ENCODE measurements at places on chromosomes 3 and 15.

GRCh38 chr3:37627951-37628620 lies 233.6 kb upstream of the CTDSPL start:
- DNase-seq, result no peak

GRCh38 chr15:46366360-46367007 lies 731.7 kb downstream of the SQOR start:
- no peak for DNase-seq

GRCh38 chr3:98812851-98813374 lies 49.8 kb downstream of the ST3GAL6 start:
- DNase-seq, result peak; percentile 83

DNA sequence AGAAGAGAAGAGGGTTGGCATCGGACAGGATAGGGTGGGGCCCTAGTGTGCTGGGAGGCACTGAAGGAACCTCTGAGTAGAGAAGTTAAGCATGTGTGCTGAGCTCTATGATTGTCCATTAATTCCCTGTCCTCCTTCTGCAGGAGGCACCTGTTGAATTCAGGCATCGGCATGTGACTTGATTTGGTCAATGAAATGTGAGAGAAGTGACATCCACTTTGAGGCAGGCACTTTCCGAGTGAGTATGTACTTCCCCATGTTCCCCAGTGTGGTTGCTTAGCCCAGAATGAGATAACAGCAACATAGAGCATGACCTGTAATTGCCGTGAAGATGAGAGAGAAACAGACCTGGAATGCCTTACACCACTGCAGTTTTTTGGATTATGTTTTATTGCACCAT lies 224.8 kb downstream of the RPLP1 start:
- DNase-seq, result no peak

GRCh38 chr3:150497956-150498355 lies 48.3 kb downstream of the SERP1 start:
- no peak for DNase-seq

GRCh38 chr3:24338409-24339130 lies 156.1 kb downstream of the THRB start:
- DNase-seq, result no peak

- no peak for DNase-seq
These were observed 126.6 kb upstream of the MME start for GRCh38 chr3:154953538-154953937.

GRCh38 chr3:76400141-76400540 lies 614.8 kb upstream of the ZNF717 start:
- DNase-seq, result no peak

DNA sequence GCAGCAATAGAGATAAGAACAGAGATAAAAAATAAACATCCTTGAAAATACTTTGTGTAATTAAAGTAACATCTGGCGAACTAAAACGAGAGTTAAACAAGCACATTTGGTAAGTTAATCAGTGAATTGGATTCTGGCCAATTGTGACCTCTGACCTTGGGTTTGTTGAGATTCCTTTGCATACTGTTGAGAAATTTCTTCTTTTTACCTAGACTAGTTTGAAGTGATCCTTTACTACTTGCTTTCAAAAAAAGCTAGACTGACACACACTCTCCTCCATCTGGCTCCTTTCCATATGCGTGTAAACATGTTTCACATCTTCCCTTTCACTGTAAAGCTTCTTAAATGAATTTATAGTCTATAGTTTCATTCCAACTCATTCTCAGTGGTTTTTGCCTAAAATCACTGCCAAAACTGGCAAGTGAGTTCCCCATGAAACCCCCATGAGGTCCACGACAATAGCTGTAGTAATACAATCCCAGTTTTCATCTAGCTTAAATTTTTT lies 17.3 kb upstream of the GBE1 start:
- no peak for DNase-seq

DNA sequence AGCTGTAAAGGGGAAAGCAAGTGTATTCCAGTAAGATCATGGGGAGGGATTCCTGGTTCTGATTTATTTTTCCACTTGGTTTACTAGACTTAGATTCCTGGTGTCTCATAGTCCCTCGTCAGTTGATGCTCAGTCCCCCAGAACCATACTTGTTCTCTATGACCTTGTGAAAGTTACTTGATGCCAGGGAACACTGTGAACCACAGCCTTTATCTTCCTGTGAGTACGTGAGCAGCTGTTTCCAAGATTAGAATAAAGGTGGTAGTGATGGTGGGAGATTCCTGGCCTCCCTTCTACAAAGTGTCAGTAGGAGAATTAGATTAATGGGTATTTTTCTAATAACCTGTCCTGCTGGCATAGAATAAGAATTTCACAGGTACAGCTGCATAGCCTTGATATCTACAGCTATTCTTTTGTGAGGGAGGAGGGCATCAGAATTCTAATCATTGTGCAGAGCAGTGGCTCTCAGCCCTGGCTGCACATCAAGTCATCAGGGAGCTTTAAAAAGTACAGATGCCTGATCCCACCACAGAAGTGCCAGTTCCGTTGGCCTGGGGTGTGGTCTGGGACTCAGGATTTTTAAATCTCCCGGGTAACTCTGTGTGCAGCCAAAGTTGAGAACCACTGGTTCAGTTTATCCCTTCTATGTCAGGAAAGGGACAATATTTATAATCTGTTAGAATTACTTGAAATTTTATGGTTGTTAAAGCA lies 20.0 kb downstream of the GPD1L start:
- no peak for DNase-seq

DNA sequence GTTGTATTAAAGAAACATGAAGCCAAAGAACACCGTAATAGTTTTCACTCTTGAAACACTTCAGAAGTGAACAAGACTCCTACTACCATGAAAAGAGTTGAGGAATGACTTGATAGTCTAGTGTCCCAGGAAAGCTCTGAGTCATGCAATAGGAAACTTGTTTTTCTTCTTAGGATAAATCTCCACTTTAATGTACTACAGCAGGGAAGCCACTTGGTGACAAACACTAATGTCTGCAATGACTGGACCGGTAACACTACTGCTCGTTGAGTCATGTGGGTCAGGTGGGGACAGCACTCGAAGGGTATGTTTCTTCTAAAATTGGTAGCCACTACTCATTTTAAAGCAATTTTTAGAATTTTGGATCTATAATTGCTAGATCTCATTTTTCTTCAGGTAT lies 291.7 kb upstream of the CNTN3 start:
- no peak for DNase-seq

DNA sequence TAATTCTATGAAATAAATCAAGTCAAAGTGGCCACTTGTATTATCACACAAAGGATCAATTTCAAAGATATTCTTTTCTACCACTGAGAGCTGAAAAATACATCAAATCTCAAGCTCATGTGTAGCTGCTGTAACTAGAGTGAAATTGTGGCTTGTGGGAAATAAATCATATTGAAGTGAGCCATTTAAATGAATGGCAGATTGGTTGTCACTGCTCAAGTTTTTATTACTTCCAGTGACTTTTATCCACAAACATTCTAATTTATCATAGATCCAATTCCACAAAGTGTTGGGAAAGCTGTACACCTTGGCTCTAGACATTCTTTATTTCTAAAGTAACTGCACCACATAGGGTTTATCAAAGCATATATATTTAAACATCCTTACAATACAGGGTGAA lies 285.4 kb downstream of the CNTN3 start:
- no peak for DNase-seq

DNA sequence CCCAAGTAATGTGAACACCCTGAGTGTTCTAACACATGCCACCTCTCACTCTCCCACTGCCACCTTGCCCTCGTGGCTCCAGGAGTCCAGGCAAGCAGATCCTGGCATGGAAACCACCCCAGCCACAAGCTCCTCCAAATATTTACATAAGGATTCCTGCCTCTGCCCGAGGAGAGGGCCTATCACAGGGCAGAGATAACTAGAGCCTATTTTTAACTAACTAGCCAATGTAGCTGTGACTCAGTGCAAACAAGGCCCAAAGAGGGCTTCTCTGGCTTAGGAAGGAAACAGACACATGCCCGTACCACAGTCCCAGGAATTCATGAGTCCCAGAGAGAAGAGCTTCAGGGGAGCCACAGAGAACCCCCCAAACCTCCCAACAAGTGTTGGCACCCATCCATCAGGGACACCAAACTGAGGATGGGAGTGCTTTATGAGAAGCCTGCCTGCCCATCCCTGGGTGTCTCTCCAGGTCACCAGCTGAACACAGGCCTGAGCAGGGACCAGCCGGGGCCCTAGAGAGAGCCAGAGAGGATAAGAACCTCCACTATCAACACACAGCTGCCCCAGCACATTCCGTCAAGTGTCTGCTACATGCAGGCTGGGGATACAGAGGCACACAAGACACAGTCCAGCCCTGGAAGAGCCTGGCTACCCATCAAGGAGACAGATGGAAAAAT lies 9.2 kb downstream of the FYCO1 start:
- no peak for DNase-seq

- DNase-seq, result no peak
These were observed 33.4 kb downstream of the CD86 start for GRCh38 chr3:122088531-122088930.

- DNase-seq, result no peak
These were observed 1.6 kb downstream of the PLXNA1 start for GRCh38 chr3:126984391-126985131.

DNA sequence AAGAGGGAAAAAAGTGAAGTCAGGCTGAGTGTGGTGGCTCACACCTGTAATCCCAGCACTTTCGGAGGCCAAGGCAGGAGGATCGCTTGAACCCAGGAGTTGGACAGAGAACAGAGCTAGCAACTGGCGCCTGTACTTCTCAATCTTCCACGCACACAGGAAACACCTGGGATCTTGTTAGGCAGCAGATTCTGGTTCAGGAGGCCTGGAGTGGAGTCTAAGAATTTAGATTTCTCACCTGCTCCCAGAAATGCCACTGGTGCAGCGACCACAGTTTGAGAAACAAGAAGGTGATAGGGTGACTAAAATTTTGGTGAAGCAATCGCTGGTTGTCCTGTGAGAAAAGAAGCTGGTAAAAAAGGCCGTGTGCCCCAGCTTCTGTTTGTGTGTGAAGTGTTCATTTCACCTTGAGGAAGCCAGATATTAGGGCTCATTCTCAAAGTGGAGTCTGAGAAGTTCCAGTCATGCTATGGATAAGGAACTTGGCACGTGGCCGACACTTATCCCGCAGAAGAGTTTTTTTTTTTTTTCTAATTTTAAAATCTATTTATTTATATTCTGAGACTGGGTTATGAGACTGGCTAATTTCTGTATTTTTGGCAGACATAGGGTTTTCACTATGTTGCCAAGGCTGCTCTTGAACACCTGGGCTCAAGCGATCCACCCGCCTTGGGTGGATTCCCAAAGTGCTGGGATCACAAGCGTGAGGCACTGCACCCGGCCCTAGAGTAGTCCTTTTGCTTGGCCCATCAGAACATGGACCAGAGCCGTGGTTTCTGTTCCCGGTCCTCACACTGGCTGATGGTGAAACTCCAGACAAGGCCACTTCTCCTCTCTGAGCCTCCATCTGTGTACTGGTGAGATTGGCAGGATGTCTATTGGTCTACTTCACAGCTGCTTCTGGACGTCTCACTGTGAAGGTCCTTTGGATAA lies 324.6 kb upstream of the PROK2 start:
- DNase-seq, result no peak

DNA sequence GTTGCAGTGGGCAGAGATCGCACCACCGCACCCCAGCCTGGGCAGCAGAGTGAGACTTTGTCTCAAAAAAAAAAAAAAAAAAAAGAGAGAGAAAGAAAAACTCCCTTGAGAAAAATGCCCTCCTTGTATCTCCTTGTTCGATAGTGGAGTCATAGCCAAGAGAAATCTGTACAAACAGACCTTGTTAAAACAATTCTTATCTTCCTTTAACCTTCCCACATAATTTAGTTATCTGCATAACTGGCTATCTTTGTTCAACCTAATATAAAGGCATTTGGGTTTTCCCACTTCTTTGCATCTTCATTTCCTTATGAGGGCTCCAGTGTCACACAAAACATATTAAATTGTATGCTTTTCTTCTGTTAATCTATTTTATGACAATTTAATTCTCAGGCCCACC lies 65.1 kb upstream of the ATP11B start:
- no peak for DNase-seq

All from NCI-H1694 treated with DMSO at 0.1 percent for 48 hours (cell line).